ENCODE measurements at places on chromosomes 3 and 15. TPM values are rescaled to one million over a fixed set of nuclear protein-coding genes. Genes with fewer than 3 reads are reported as not detected.
A peak's percentile ranks its signal among the peaks of the same experiment; 100 is the strongest.

The SPTBN5 gene
- 1.1 TPM for total RNA-seq

GRCh38 chr3:108528459-108529252 is 18.3 kb upstream of the MYH15 start:
- no peak for DNase-seq

DNA sequence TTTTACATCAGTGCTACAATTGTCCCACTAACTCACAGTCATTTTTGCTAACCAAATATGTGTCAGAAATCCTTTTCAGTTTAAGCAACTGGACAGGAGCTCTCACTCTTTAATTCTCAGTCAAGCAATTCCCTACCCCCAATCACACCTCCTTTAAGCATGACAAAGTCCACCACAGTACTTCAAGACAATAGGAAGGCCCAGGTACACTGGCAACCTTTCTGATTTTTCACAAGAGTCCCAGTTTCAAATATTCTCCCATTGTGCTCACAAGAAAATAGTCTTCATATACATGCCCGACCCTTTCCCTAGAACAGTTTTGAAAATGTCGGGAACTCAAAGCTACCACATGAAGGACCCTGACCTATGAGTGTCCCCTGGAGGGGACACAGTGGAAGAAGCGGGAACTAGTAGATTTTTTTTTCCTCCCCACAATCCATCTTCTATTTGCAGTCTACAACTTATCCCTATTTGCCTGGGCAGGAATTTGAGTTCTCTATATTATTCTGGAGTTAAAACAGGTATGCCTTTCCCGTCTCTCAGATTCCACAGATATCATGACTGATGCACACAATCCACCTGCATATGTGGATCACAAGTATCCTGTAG is 413.5 kb downstream of the TIGIT start:
- no peak for DNase-seq

GRCh38 chr3:64551697-64552096 is 136.1 kb downstream of the ADAMTS9 start:
- no peak for DNase-seq

- DNase-seq: peak; percentile 89
These were observed 36.7 kb upstream of the ZBTB38 start for GRCh38 chr3:141331377-141332318.

The WNT7A gene
- 0.47 TPM for total RNA-seq

DNA sequence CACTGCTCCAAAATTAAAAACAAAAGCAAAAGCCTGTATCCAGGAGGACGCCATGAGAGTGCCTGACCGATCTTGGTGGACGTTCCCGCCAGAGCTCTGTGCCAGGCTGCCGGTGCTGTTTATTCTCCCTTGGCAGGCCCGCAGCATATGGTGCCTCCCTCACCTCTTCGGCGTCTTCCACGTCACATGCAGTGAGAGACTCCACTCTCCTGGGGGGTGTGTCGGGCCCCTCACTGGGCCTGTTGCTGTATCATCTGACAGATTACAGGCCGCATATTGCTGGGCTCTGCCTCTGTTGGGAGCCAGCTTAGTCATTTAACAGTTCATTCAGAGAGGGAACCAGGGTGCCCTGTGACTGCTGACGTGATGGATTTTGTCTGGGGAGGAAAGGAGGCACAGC is 86.4 kb upstream of the ARRDC4 start:
- no peak for DNase-seq

The TRPM1 gene
- total RNA-seq: not detected

DNA sequence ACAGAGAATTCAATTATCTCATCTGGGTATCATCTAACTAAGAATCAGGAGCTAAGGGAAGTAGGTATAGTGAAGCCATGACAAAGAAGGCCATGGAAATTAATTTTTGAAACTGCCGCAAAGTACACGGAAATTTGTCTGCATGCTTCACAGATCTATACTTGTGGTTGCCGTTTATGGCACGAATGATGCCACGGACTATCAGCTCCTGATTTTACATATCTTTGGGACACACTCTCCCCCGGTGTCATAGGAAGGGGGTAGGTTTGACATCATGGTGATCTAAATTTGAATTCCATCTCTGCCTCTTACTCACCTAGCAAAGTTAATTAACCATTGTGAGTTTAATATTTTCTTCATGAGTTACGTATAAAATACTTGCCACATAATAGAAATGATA is 14.0 kb downstream of the ARPP21 start:
- no peak for DNase-seq

DNA sequence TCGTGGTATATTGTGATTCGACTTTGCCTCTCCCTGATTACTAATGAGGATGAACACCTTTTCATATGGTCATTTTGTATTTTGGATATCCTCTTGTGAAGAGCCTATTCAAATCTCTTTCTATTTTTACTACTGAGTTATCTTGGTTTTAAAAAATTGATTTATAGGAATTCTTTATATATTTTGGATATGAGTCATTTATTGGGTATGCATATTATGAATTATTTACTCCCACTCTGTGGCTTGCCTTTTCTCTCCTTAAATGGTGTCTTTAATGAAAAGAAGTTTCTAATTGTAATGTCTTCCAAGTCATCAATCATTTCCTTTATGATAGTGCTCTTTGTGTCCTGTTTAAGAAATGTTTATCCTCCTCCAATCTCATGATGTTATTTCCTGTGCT is 191.5 kb upstream of the DPH6 start:
- DNase-seq: no peak

DNA sequence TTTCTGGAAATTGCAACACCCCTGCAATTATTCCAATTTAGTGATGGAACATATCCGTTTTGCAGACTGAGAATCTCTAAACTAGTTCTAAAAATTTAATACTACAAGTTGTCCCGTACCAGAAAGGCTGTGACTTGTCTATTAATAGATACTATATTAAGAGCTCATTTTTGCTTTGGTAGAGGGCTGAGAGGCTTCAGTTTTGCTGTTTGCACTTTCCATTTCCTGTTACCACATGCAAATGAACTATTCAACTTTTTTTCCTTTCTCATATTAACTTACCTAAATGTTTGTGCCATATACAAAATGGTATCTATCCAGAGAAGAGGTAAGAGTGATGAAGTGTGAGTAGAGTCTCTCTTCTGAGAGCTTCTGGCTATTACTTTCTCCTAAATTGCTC is 101.5 kb upstream of the CRBN start:
- DNase-seq: no peak

GRCh38 chr3:156404217-156404616 is 150.7 kb downstream of the SSR3 start:
- DNase-seq: no peak

GRCh38 chr3:27658741-27659140 is 63.4 kb downstream of the EOMES start:
- no peak for DNase-seq

- no peak for DNase-seq
These were observed 10.4 kb downstream of the SLC28A1 start for GRCh38 chr15:84894736-84895425.

GRCh38 chr3:60669636-60670035 is 581.6 kb downstream of the FHIT start:
- DNase-seq: no peak

The IL17RC gene
- 25.7 TPM for total RNA-seq

GRCh38 chr3:38916706-38917105 is 100.7 kb upstream of the SCN10A start:
- no peak for DNase-seq

DNA sequence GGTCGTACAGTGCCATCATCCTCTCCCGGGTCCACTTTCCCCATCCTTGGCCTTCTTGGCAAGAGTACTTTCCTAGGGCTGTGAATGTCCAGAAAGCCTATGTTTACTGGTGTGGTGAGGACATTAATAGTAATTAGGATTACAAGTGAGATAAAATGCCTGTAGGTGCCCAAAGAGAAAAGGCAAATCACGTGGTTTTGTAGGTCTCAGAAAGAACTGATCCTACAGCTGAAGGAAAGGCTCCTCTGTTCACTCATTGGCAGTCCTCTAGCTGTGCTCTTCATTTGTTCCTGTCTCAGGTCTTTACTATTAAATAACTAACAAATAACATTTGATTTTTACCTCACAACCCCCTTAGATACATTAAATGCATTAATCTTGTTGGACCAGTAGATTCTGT is 220.1 kb upstream of the CBLB start:
- DNase-seq: no peak

- no peak for DNase-seq
These were observed 921 bp downstream of the LMLN start for GRCh38 chr3:197960694-197961581.

DNA sequence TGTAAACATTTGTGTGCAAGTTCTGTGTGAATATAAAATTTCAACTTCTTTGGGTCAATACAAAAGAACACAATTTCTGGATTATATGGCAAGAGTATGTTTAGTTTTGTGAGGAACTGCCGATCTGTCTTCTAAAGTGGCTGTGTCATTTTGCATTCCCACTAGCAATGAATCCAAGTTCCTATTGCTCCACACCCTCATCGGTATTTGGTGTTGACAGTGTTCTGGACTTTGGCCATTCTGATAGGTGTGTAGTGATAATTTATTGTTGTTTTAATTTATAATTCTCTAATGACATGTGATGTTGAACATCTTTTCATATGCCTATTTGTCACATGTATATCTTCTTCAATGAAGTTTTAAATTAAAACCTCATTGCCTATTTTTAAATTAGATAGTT is 58.2 kb upstream of the TMC3 start:
- DNase-seq: no peak

Data from MCF 10A (cell line).